Cardiac fibroblast (primary cell): ENCODE measurements at places on chromosomes 4 and X.

DNA sequence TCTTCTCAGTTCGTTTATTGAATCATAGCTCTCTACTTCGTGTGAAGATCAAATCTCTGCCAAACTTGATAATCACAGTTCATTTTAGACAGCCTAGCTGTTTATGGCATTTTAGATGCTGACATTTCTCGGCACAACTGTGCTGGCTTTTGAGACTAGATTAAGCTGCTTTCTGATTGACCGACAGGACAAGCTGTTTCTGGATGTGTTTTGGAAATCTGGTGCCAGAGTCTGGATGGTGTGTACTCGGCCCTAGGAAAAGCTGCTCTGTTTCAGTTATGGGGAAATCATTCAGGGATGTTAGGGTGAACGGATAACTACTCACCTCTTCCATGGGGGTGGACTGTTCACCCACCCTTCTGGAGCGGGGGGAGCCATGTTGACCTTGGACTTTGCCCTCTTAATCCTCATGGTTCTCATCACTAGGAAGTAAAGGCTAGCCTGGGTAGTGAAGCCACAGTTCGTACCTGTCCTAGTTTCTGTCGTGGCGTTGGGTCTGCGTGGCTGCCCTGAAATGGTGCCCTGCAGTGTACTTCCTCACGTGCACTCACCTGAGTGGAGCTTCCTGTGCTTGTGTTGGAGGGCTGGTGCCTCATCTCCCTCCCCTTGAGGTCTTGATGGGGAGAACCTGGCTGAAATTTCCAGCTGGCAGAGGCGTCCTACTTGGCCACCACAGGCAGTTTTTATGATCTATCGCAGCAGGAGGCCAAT, 13.7 kb upstream of the WDR1 start:
- DNase-seq = no peak

GRCh38 chr4:86096373-86096772, 263.5 kb downstream of the MAPK10 start:
- no peak for DNase-seq

DNA sequence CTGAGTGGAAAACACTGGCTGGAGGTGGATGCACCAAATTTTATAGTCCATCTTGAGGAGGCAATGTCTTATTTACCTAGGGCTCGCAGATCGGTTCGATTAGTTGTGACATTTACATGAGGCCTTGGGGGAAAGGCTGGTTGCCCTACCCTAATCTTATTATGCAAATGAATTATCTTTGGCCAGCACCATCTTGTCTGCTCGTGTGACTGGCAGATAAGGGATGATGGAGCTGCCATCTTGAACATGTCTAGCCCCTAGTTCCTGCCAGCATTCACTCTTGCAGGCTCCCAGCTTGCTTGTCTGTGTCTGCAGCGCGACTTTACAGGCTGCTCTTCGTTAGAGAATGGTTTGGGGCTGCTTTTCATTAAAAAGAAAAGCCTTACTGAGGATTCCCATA, 61.9 kb downstream of the SEC24B start:
- DNase-seq = no peak

DNA sequence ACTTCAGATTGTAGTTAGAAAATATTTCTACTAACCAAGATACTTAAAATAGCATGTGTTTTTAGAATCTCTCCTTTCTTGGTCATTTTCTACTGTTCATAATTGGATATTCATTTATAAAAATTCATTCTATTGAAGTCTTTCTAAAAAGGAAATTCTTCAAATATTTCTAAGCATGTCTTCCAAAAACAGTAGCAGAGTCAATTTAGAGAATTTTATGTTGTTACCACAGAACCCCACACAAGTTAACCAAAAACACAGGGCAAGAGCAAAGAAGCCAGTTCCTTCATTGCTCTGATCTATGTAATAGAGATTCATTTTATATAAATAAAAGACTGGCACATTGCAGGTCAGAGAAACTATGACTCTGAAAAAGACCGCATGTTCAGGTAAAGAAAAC, 345.1 kb upstream of the PITX2 start:
- no peak for DNase-seq

DNA sequence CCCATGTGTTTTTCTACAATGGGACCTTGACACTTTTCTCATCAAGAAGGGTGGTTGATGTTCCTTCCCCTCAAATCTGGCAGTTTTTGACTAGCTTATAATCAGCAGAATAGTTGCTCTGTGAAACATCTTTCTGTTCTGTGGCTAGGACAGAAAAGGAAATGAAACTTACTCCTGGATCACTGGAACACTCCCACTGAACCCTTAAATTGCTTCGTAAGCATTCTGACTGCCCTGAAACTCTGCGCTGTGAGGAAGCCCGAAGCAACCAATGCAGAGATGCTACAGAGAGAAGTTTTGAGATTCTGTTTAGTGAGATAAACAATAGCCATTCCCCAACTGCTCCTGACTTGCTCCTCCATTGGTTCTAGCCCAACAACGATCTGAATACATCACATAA, 602.2 kb downstream of the CENPC start:
- no peak for DNase-seq
